ENCODE measurements at places on chromosomes 3 and 15.

DNA sequence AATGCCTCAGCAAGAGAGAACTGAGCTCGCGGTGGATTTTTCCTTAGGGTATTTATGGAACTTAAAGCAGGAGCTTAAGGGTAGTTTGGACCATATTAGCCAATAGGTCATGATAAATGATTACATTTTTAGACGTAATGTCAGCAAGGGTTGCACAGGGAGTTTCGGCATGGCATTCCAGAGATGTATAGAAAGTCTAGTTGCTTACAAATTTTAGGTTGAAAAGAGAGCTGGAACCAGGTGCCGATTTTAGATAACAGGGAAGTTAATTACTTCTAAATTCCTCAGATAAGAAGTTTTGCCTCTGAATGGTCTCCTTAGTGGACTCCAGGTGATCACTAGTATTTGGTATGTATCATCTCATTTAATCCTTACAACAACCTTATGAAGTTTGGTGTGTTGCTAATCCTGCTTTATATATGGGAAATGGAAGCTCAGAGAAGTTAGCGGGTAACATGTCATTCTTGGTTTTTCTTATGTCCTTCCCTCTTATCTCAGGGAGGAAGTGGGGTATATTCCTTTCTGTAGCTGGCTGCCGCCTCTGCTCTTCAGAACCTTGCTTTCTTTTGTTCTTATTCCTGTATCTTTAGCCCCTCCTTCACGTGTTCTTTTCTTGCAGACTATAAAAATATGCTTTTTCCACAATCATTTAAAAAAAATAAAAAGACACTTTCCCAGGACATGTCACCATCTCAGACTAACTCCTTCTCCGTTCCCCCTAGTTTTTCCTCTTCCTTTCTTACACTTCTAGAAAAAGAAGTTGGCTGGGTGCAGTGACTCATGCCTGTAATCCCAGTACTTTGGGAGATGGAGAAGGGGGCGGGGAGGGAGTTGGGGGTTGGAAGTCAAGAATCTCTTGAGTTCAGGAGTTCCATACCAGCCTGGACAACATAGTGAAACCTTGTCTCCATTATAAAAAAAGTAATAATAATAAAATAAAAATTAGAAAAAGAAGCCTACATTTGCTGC is 25.7 kb downstream of the IQGAP1 start:
- DNase-seq: peak; percentile 58

DNA sequence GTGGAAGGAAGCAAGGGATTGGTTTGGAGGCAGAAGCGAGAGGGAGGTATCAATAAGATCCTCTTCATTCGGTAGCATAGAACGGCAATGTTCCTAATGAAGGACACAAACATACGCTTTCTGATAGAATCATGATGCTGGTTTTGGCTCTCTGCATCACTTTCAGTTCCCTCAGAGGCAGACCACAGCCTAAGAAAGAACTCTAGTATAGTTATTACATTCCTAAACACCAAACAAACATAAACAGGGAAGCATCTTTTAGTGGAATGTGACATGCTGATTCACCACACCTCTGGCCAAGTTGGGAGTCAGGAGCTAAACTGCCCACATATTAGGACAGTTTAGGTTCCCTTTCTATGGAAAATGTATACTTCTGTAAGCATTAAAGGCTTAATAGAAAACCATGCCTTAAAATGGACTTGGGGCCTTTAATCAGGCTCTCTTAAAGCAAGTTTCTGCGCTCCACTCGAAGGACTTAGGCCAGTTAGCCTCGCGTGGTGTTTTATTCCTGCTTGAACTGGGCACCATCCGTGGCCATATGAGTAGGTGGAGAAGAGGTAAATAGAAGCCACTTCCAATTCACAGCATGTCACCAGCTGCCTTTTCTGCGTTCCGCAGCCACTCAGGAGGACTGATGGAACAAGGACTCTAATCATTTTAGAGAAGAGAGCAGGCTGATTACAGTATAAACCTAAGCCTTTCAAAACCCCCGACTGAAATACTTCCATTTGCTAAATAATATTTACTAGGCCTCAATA is 53.7 kb downstream of the CD47 start:
- DNase-seq: peak; percentile 16

DNA sequence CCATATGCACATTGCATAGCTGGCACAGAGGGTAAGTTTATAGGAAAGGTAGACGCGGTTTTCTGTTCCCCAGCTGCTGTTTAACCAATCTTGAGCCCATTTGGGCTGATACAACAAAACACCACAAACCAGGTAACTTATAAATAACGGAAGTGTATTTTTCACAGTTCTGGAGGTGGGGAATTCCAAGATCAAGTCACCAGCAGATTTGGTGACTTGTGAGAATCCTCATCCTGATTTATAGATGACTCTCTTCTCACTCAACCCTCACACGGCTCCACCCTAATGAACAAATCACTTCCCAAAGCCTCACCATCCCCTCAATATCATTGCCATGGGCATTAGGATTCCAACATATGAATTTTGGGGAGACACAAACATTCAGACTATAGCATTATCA is 694.4 kb upstream of the NR2F2 start:
- no peak for DNase-seq

DNA sequence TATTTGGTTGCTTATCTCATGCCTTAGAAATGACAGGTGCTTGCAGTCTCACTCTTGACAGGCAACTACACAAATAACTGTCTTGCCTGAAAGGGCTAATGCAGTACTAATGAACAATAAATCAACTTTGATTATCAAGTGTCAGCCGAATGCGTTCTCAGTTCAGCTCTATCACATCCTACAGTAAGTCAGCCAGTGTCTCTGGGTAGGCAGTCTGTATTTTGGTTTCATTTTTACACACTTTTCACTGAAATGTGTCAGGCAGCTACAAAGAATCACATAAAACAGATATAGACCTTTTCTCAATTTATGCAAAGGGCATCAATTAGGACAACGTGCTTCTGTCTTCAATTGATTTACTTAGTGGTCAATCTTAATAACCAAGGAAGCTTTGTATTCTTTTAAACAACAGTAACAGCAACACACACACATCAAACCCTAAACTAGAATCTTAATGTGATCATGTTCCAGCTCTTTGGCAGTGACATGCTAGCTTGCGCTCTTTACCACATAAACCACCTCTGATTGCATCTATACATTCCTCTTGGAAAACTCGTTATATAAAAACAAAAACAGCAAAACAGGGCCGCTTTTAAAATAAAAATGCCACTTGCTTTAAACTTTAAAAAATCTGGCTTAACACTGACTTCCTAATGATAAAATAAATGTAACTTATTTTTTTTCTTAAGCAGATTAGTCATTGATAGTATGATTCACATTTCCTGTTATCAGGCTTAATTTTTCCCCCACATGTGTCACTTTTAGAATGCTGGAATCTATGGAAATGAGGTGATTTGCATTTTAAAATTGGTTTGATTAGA is 520.4 kb downstream of the FOXP1 start:
- DNase-seq: peak; percentile 57

- no peak for DNase-seq
These were observed 132.3 kb upstream of the RASGRP1 start for GRCh38 chr15:38696790-38697495.

DNA sequence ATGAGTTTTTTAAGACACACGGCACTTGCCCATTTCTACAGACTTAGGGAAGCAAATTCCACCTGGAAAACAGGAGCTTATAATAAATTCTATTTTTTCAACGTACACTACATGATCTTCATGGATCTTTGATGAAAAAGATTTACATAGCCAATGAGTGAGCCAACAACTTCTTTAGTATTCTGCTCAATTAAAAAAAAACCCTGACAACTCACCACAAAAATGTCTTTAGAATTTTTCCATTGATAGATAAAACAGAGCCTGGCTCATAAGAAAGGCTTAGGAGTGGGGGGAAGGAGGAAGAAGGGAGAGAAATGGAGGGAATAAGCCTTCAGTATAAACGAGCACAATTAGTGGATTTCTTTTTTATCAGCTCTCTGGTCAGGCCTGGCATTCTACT is 126.7 kb downstream of the ATP10A start:
- DNase-seq: peak; percentile 46

GRCh38 chr3:134406331-134407238 is 32.3 kb upstream of the AMOTL2 start:
- DNase-seq: no peak

DNA sequence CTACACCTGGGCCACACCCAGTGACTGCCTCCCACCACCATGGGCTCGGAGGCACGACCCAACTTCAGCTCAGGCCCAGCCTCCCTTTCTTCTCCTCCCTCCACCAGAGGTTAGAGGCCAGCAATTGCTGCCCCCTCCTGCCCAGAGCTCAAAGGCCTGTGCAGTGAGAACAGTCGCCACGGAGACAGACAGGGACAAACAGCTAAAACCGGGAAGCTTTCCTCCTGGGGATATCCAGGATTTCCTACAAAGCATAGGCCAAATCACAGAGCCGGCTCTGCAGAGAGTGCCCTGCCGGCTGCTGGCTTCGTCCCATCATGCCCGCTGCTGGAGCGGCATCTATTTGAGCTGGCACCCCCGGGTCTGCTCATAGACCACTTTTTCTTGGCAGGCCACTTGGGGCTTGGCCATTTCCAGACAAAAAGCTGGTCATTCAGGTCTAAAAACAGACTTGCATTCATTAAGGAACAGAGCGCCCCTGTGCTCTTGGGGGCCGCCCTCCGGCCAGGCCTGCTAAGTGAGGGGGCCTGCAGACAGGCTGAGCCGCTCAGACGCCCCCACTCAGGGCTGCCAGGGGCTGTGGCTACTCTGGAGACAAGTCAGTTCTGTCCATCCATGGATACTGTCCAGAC is 17.5 kb downstream of the GRAMD2A start:
- DNase-seq: no peak

DNA sequence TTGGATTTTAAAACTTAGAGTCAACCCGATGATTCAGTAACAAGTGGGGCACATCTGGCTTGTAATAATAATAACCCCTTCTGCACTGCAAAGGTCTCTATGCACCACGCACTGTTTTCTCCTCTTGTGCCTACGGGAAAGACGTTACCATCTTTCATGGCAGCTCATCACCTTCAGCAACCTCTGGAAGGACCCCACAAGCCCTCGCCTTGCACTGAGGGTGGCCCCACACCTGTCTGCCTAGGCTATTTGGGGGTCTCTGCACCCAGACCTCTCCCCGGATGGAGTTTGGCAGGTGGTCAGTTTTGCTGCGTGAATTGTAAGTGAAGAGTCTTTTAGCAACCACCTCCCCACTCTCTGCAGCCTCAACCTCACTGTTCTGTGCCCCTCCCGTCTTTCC is 138.6 kb upstream of the MEF2A start:
- no peak for DNase-seq

- no peak for DNase-seq
These were observed 18.7 kb downstream of the DNAJC13 start for GRCh38 chr3:132435911-132436425.

DNA sequence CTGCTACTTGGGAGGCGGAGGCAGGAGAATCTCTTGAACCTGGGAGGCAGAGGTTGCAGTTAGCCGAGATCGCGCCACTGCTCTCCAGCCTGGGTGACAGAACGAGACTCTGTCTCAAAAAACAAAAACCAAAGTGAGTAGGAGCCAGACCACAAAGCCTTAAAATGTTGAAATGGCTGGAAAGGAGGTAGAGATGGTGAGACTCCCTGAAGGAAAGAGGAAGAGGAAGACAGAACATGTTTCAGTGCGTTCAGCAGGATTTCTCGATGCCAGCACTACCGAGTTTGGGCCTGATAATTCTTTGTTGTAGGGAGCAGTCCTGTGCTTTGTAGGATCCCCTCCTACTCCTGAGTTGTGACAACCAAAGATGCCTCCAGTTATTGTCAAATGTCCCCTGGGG is 189.9 kb downstream of the AKAP13 start:
- DNase-seq: no peak

GRCh38 chr15:55775316-55775715 is 32.4 kb upstream of the PRTG start:
- no peak for DNase-seq

DNA sequence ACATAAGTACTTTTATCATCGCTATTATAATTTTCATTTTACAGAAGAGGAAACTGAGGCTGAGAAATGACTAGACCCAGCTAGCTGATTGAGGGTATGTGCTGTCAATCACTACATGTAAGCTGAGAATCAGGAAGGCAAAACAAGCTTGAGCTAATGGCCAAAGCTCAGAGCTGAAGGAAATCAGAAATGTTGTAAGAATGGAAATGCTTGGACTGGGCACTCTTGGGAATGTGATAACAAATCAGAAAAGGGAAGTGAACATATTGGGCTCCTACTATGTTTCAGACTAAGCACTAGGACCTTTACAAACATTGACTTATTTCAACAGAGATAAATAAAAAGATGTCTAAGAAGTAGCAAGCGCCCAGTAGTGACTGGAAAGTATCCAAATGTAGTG is 33.8 kb upstream of the BOC start:
- DNase-seq: no peak

- no peak for DNase-seq
These were observed 9.8 kb upstream of the MEF2A start for GRCh38 chr15:99556011-99556410.

- DNase-seq: no peak
These were observed 37.3 kb downstream of the TMOD3 start for GRCh38 chr15:51866751-51867150.

DNA sequence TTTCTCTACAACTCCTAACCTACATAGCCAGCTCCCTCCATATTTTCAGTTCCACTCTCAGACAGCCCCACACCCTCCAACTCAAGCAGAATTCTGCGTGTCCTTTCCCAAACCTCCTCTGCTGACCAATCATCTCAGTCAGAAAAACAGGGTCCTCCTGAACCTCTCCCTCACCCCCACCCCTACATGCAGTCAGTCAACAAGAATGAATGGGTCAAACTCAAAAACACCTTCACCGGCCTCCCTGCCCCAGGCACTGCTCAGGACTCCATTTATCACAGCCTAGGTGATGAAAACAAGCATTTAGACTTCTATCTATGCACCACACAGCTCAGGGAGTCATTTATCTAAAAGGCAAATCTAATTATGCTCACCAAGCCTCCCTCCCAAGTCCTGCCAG is 32.4 kb downstream of the MYL3 start:
- no peak for DNase-seq

DNA sequence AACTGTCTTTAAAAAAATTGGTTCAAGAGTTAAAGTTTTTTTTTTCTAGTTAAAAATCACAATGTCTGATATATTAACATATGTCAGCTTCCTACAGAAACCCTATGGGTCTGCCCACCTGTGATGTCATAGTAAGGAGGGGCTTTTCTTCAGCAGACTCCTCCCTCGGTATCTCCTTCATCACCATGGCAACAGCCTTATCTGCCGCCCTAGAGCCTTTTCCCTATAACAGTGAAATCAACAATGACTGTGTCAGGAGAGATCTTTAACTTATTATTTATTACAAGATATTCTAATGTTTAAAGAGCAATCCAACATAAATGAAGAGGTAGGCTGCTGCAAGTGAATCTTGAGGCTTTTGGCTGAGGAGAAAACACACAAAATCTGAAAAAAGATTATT is 138.7 kb downstream of the PEX5L start:
- DNase-seq: peak; percentile 42

DNA sequence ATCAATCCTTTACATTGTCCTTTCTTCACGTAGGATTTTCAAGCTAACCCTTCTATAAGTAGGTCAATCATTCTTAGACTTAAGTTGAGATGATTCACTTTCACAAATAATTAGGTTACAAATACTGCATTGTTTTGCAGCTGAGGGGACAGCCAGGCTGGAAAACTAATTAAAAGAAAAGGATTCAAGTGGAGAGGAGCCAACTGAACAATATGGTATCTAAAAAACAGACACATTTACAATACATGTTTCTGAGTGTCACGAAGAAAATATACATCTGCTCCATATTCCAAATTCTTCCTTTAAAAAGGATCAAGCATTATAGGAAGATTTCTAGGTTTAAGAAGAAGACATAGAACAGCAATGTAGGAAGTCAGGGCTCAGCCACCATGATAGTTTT is 70.2 kb downstream of the PEAK1 start:
- DNase-seq: no peak

Data from astrocyte (in vitro differentiated cells and primary cell).